SK-N-MC (cell line): ENCODE measurements at places on chromosomes 7 and 10.
A peak's percentile ranks its signal among the peaks of the same experiment; 100 is the strongest.

GRCh38 chr10:129035052-129035827 lies 431.8 kb upstream of the MGMT start:
- no peak for DNase-seq

- no peak for DNase-seq
Measured at GRCh38 chr7:44823255-44823781, 24.6 kb downstream of the H2AZ2 start.

GRCh38 chr10:26544932-26545331 lies 106.8 kb downstream of the APBB1IP start:
- no peak for DNase-seq

DNA sequence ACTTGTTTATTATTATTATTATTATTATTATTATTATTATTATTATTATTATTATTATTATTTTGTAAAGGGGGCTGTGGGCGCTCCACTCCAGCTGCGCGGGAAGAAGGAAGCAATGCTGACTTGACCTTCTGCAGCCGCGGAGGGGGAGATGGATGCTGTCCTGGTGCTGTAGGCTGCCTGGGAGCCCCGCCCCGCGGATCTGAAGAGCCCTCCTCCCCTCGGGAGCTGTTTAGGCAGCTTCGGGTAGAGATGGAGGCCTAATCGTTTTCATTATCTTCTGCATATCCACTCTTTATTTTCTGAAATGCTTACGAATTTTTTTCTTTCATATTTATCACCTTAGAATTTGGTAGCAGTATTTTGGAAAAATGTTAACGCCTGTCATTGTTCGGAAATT lies 101.2 kb upstream of the KLF6 start:
- DNase-seq: no peak

DNA sequence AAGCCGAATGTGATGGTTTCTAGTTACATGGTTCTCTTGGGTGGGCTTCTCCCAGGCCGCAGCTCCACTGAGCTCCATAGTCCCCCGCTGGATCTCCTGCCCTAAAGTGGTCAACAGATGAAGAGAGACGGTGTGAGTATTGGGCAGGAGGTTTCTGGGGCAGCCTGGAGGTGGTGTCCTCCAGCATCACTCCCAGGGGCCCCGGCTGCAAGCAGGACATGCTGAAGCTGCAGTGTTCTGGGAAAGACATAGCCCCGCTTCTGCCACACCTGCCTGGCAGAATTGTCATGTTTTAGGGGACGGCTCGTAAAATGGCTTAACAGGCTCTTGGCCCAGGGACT lies 40.4 kb downstream of the CALML3 start:
- no peak for DNase-seq

GRCh38 chr10:133349160-133349568 lies 2.0 kb downstream of the PRAP1 start:
- DNase-seq: no peak

DNA sequence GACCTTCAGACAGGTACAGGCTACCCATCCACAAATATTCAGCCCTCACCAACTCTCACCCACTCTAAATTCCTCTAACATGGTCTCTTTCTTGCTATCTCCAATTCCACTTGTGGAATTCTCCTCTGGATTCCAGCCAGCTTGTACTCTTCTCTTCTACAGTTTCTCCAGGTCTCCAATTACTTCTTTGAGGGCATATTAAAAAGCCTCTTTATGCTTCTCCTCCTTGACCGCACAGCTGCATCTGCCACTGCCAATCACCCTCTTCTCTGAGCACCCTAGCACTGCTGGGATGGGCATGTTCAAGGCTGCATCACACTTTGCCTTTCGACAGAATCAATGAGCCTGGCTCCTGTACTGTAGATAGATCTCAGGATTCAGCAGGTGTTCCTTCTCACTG lies 101.5 kb upstream of the ANKRD1 start:
- no peak for DNase-seq

DNA sequence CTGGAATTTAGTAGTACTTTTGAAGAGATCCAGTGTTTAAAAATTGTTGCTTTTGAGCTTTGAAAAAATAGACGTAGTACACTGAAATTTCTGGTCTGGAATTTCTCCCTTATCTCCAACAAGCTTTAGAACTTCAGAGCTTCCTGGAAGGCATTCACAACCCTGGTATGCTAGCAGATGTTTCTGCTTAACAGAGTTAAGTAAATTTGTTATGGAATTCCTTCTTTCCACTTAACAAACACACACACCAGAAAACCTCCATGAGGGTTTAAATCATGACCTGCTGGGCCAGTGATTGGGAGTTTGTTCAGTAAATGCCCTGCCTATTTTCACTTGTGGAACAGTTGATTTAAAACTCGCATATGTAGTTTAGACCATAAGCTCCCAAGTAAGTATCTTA lies 13.7 kb downstream of the ASB15 start:
- DNase-seq: peak; percentile 88

GRCh38 chr10:71553432-71553831 lies 156.7 kb downstream of the CDH23 start:
- DNase-seq: no peak

DNA sequence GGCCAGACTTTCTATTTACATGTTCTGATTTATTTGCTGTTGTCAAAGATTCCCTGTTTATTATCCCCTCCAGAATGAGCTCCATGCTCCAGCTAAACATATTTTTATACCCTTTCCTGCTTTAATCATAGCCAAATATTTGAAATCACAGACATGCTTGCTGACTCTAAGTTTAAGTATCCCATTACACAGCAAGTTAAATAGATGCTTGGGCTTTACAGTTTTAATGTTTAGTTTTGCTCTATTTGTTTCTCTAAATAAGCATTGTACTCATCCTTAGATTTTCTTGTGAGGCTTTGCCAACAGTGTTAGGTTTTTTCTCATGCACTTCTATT lies 196.8 kb downstream of the TAX1BP1 start:
- DNase-seq: no peak

DNA sequence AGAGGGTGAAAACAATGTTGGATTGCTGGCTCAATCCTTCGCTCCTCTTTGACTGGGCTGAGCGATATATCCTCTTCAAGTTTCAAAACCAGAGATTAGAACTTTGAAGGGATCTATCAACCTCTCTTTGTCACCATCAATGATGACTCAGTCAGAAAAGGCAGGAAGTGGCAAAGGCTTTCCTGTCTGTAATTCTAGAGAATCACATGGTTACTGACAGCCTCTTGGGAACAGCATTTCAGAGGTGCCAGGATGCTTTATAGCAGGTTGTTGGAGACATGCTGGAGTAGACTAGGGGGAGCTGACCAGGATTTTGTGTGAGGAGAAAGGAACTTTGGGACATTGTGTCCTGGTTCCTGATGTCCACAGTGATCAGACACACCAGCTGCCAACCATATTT lies 81.3 kb downstream of the PRKCQ start:
- DNase-seq: no peak

DNA sequence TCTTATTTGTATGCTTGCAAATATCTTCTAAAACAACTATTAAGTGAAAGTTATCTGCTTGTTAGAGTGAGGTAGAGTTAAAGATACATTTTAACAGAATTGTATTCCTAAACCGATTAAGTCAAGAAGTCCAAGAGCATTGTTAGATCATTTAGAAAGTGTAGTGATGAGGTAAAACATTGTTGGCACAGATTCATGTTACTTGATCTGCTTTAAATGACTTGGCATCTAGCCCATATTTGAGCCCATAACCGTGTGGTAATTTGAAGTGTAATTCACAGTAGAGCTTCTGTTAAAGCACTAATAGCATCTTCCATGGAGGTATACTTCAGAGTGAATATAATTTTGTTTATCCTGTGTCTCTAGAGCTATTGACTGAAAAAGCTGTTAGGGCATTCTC lies 62.1 kb downstream of the PTEN start:
- no peak for DNase-seq

GRCh38 chr10:79406683-79407422 lies 38.6 kb downstream of the ZCCHC24 start:
- no peak for DNase-seq

DNA sequence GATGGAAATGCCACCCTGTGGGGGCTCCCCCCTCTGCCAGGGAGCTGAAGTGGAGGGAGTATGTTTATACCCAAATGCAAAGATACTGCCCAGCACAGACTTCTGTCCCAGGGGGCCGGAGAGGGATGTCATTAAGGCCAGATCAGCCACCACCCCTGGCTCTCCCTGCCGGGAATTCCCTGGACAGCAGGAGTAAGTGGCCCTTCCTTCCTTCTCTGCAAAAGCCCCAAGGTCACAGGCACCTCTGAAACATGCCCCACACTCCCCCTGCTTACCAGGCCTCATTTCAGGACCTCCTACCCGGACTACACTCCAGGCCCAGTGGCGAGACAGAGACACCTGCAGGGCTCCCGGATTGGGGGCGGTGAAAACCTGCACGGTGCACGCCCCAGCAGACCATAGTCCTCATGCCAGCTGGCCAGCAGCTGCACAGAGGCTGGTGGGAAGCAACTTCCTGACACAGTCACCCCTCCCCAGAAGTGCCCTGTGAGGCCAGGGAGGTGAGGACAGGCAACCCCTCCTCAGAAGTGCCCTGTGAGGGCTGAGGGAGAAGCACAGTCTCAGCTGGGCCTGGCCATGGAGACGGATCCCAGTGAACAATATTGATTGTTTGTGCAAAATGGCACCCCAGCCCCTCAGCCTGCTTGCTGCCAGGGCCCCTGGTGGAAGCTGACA lies 33.0 kb upstream of the RET start:
- no peak for DNase-seq

- DNase-seq: peak; percentile 73
Measured at GRCh38 chr7:29158795-29159423, 12.6 kb upstream of the CPVL start.

DNA sequence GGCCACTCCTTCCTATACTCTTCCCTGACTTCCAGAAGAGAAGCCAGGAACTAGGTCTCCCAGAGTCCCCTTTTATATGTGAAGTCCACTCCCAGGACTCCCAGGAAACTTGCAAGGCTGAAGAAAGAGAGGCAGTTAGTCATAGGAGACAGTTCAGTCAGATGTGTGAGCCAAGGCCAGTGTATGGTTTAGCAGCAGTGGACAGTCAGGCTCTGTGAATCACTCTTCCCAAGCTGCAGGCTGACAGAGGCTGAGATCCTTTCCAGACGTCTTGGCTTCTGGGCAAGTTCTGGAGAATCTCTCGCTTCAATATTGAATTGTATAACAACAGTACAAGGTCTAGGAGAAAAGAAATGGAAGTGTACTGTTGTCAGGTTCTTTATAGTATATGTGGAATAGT lies 26.9 kb downstream of the BLVRA start:
- DNase-seq: no peak

GRCh38 chr10:129602938-129603535 lies 136.0 kb downstream of the MGMT start:
- no peak for DNase-seq

- DNase-seq: no peak
Measured at GRCh38 chr7:2911466-2911865, 67.4 kb upstream of the GNA12 start.

DNA sequence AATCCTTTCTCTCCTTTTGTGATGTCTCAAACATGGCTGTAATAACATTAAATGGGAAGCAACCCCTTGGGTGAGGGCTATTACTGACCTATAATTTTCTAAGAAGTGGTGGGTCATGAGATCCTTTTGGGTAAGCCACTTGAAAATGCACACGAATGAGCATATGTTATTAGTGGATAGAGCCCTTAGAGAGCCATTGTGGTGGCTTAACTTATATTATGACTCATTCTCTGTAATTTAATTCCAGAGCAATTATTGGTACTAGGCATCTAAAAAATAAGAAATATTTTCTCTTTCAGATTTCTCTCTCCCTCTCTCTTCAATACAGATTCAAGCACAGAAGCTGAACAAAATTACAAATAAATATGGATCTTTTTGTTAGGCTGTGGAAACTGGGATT lies 1177.4 kb upstream of the PHF14 start:
- no peak for DNase-seq

DNA sequence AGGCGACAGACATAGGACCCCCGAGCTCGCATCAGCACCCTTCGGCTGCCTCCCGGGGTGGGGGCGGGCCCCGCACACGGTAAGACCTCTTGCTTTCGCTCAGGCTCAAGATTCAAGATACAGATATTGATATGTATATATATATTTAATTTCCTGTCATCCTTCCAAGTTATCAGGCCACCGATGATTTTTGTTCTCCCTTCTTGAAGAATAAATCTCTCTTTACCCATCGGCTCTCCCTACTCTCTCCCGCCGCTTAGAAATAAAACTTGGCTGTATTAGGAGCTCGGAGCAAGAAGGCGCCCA lies 603 bp downstream of the ADRA2A start:
- DNase-seq: no peak

GRCh38 chr10:5623081-5623748 lies 43.2 kb downstream of the ASB13 start:
- DNase-seq: no peak

DNA sequence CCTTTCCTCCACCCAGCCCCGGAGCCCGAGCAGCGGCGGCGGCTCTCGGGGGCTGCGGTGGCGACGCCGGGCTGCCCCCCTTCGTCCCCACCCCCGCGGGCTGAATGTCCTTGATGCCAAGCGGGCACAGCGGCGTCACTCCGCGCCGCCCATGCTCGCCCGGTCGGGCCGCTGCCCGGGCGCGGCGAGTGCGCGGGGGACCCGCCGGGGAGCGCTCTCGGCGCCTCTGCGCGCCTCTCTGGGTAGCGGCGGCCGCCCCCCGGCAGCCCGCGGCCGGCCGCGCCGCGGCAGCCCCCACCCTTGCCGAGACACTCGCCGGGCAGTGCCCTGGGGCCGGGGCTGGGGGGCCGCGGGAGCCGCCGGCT lies 433 bp upstream of the PLXNA4 start:
- no peak for DNase-seq

GRCh38 chr7:7882888-7883287 lies 85.7 kb upstream of the GLCCI1 start:
- DNase-seq: no peak

GRCh38 chr7:67341153-67341768 lies 344.6 kb downstream of the TYW1 start:
- no peak for DNase-seq

- DNase-seq: no peak
Measured at GRCh38 chr10:114831186-114831867, 9.7 kb downstream of the FHIP2A start.

DNA sequence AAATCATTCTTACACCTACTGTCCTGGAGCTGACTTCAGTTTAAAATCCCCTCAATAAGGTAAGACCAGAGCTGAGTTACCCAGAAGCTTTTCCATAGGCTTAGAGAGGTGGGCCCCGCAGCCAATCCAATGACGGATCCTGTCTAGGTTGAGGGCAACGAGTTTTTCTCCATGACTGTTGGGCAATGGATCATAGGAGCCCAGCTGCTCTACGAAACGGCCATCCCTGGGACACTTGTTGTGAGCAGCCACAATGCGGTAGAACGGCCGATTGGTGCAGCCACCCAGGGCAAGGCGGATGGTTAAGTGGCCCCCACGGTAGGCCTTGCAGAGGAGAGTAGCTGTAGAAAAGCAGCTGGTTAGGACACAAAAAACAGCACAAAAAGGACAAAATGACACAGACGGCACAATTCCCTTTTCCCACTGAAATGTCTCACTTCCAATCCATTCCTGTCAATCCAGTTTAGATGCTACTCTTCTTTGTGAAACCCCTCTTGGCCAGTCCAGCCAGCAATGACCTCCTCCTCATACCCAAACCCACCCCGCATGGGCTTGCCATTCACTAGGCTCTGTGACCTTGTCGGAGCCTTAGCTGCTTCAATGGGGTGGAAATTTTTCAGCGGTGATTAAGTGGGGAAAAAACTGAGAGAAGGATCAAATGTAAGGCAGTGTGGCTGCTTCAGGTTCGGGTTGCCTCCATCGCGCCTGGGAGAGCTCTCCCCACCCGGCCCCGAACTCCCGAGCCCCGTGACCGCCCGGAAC lies 580 bp downstream of the MRPS16 start:
- DNase-seq: no peak

GRCh38 chr7:151010307-151011096 lies 13.8 kb downstream of the ATG9B start:
- no peak for DNase-seq
